ENCODE measurements at places on chromosomes 11 and 22. TPM values are rescaled to one million over a fixed set of nuclear protein-coding genes. Genes with fewer than 3 reads are reported as not detected.

SLC17A6 gene
- 0.37 TPM for total RNA-seq

GLB1L3 gene
- total RNA-seq, result not detected

KRTAP5-9 gene
- total RNA-seq, result not detected

NLRP6 gene
- not detected for total RNA-seq

HARBI1 gene
- total RNA-seq, result 0.62 TPM

MUC5AC gene
- total RNA-seq, result not detected

ENTHD1 gene
- not detected for total RNA-seq

All from G401 (cell line).